ENCODE measurements at places on chromosomes 12 and 14.
A peak's percentile ranks its signal among the peaks of the same experiment; 100 is the strongest.

DNA sequence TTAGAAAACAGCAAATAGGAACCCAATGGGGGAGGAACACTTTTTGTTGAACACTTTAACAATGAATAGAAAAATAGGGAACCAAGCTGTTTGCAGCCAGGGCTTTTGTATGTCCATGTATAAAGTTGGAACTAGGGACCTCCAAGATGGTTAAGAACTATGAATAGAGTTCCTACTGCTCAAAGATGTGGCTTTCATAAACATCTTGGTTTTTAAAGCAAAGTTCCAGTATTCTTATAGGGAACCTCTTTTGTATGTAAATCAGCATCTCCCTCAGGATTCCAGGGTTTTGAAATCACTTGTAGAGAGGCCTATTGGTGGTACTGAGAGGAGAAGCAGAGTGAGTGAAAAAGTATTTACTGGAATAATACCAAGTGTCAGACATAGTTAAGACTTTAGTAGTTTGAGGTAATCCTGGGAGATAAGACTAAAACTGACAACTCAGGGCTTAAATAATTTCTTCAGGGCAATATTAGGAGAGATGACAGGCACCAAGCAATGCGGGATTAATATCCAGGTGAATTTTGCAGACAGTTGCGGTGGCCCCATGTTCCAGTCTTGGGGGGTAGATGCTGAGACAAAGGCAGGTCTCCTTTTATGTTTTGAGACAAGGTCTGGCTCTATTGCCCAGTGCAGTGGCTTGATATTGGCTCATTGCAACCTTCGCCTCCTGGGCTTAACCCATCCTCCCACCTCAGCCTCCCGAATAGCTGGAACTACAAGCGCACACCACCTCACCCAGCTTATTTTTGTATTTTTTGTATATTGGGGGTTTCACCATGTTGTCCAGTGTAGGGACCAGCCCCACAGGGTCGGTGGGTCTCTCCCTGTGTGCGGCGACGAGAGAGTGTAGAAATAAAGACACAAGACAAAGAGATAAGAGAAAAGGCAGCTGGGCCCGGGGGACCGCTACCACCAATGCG is 10.4 kb upstream of the EID3 start:
- no peak for DNase-seq

DNA sequence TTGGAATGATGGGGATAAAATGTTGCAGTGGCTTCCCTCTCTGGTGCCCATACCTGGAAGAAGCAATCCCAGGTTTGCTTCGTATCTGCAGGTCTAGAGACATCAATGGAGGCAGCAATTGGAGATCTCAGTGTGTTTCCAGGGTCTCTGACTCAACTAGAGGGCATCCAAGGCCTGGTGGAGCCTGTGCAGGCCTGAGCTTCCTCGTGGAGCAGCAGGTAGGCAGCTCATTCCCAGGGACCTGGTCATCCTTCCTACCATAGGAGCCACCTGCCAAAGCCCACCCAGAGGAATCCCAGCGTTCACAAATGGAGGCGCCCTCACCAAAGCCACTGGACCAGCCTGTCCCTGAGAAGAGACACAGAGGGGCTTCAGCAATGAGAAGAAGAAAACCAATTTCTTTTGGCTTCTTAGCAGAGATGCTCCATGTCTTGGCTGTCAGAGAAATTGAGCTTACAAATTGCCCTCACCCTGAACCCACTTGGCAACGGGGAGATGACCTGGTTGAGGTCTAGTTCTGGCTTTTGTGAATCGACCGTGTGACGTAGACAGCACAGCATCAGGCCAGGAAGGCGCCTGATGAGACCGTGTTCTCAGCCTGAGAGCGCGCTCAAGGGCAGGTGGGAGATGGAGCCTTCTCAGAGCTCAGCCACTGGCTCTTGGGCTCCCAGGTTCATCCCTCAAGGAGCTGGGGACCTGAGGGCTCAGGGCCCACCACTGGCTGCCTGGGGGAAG is 283.6 kb downstream of the DPF3 start:
- DNase-seq: no peak

DNA sequence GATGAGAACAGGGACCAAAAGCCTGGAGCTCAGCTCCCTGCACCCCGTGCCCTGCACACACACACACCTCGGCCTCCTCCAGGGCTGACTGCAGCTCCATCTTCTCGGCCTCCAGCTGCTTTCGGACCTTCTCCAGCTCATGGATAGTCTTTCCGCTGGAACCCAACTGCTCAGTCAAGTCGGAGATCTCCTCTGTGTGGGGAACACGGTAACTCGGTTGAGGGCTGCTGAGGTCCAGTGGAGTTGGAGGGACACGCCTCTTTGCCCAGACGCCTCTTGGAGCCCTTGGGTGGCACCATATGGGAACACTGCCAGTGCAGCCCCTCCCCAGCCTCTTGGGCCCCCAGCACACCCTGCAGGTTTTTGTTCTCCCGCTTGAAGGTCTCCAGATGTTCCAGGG is 8.7 kb upstream of the MYH6 start:
- DNase-seq: no peak

- DNase-seq: no peak
These were observed 293.6 kb downstream of the RMST start for GRCh38 chr12:97756066-97756666.

GRCh38 chr12:41940571-41940970 is 204.1 kb downstream of the GXYLT1 start:
- DNase-seq: no peak

DNA sequence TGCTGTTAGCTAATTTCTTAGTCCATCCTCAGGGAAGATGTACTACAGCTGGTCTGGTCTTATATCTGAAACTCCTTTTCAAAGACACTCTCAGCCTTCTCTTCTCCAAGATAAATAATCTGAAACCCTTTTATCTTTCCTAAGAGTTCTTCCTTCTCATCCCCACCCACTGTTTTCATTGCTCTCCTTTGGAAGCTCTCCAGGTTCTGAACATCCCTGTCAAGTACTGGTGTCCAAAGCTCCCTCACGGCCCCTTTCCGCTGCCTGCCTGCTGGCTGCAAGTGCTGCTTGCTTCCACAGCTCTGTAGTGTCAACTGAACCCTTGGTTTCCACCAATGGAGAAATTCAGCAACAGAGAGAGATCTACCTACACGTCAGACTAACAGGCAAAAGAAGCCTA is 6.6 kb upstream of the SLC6A13 start:
- DNase-seq: no peak

DNA sequence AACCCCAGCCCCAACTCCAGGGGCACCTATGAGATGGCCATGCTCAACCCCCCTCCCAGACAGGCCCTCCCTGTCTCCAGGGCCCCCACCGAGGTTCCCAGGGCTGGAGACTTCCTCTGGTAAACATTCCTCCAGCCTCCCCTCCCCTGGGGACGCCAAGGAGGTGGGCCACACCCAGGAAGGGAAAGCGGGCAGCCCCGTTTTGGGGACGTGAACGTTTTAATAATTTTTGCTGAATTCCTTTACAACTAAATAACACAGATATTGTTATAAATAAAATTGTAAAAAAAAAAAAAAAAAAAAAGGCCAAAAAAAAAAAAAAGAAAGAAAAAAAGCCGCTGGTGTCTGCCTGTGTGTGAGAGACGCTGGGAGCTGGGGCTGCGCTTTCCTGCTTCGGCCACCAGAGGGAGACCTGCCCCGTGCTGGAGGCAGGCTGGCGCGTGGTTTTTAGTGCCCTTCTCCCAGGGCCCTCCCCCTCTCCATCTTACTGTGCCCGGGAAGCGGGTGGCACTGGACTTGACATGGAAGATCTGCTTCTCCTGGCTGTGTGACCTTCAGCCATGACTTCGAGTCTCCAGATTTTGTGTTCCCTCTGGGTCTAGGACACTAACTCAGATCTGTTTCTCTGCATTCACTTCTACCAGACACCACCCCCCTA is 3.4 kb upstream of the NXPH4 start:
- DNase-seq: peak; percentile 89

- DNase-seq: no peak
These were observed 159.9 kb upstream of the ALG10B start for GRCh38 chr12:38156497-38157245.

DNA sequence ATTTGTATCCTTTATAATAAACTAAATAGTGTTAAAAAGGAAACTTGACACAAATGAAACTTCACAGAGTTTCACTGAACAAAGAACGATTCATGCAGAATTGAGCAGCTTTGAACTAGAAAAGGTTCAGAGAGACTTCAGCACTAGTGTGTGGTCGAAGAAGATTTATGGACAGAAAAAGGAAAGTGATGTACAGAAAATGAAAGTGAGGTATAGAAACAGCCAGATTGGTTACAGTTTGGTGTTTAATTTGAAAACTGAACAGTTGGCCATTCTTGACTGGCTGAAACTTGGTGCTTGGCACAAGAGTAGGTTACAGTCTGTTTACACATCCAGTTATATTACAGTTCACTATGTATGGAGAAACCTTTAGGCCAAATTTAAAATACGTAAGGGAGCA is 207.1 kb downstream of the GALC start:
- DNase-seq: no peak

GRCh38 chr14:38808734-38809455 is 294.1 kb downstream of the SEC23A start:
- no peak for DNase-seq

GRCh38 chr12:54983536-54984101 is 943 bp downstream of the TESPA1 start:
- peak; percentile 55 for DNase-seq

DNA sequence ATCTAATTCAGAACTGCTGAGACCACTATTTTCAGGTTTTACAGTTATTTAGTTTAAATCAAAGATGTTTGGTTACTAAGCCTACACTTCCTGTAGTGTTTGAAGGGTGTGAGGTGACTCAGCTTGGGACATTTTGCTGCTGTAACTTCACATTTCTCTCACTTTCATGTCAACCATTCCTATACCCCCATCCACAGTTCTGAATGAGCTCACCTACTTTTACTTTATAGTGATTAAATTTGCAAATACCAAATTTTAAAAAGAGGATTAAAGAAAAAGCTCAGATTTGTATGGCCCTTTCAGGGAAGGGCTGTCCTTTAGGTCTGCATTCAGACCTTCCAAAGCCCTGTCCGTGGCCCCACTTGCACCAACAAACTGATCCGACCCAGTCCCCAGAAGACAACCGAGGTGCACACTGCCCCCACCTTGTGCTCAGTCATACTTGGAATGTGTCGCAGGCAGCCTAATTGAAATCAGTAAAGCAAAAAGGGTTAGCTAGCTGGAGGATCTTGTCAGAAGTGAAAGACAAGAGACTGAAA is 174.4 kb downstream of the MON2 start:
- peak; percentile 37 for DNase-seq

DNA sequence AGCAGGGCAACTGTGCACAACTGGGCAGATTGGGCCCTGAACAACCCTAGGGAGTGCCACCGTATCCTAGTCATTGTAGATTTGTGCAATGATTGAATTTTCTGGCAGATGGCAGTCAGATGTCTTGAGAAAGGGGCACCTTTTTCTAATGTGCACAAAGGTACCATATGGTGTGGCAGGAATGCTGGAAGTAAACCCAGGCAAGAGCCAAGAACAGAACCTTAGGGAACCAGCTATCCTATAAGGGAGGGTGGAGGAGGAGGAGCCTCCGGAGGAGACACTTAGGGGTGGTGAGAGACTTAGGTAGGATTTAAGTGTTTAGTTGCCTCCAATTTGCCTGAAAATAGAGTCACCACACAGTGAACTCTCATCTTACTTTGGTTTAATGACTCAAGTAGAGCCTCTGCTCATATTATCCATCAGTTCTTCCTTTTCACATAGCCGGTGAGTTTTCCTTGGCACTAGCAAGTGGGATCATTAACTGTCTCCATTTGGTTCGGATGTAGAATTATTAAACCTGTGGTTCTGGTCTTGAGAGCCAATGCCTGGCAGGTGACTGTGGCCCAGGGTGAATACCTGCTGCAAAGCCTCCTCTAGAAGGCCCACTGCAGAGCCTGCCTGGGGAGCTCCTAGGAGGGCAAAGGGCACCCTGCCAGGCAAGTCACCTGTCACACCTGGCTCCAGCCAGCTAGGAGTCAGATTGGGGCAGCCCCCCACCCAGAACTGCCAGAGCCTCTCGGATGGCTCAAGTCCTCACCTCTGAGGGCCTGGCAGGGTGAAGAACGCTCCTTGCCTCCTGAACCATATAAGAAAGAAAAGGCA is 184.4 kb upstream of the HIF1A start:
- DNase-seq: no peak

- DNase-seq: peak; percentile 85
These were observed 19.0 kb upstream of the RNASE12 start for GRCh38 chr14:20610002-20610765.

- DNase-seq: no peak
These were observed 581.0 kb upstream of the TMEM132C start for GRCh38 chr12:127685931-127686330.

- DNase-seq: no peak
These were observed 3.8 kb upstream of the RPAP3 start for GRCh38 chr12:47709671-47710070.

GRCh38 chr12:271161-271560 is 8.5 kb upstream of the SLC6A13 start:
- DNase-seq: no peak

DNA sequence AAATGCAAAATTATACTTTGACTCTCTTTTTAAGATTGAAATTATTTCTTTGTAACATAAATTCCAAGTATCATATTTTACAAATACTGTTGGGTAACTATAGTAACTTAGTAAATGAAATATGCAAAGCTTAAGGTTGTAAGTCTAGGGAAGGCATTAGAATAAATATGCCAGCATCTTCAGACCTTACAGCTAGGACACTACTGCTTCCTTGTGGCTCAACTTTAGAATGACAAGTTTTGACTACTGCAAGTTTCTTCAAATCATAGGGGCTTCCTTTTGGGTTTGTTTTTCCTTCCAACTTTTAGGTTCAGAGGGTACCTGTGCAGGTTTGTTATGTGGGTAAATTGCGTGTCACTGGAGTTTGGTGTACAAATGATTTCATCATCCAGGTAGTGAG is 17.7 kb upstream of the ANP32D start:
- DNase-seq: peak; percentile 56

DNA sequence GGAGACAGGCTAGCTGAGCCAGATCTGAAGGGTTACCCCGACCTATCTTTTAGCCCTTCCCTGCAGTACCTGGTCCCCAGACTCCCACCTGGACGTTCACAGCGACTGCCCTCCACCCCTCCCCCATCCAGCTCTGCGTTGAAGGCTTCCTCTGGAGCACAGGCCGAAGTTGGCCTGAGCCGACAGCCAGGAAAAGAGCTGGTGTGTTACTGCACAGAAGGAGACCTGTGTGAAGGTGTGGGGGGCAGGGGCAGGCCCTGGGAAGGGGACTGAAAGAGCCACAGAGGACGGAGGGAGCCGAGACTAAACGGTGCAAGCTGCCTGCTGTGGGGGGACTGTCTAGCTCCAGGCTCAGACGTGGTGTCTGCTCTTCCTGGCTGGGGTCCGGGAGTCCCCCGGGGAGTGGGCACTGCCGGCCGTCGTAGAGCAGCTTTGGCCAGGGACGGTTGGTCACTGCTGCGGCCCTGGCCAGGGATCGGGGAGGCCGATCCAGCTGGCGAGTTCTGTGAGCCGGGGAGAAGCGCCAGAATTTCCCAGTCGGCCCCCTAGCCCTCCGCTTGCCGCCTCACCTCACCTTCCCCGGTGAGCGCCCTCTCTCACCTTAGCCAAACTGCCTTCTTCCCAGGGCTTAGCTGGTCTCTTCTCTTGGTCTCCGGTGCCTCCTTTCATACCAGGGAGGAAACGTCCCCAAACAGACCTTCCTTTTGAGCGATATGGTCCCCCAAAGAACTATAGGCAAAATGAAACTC is 899 bp upstream of the COL2A1 start:
- no peak for DNase-seq

GRCh38 chr12:90331821-90332220 is 623.2 kb downstream of the CCER1 start:
- DNase-seq: no peak

- no peak for DNase-seq
These were observed 63.6 kb upstream of the PWP1 start for GRCh38 chr12:107622001-107622400.

- DNase-seq: no peak
These were observed 875 bp downstream of the IRAK3 start for GRCh38 chr12:66189889-66190288.

GRCh38 chr14:98685725-98686124 is 586.3 kb downstream of the BCL11B start:
- no peak for DNase-seq
